ENCODE measurements at places on chromosomes 7 and 10. TPM values are rescaled to one million over a fixed set of nuclear protein-coding genes. Genes with fewer than 3 reads are reported as not detected.

Gene RAB11FIP2
- 39.4 TPM for total RNA-seq

DNA sequence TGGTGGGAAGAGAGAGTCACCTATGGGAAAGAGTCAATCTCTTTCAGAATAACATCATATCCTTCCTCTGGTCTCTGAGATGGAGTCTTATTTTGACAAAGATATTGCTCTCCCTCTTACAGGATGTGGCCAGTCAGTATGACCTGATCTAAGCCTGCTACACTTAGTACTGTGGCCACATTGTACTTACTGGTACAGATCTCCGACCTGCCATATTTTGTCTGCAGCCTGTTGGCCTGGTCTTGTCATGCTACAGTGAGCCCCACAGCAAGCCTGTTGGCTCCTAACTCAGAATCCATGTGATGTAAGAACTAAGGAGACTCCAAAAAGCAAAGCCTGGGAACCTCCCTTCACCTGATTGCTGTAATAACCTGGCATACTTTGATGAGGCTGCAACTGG lies 377.8 kb downstream of the SFMBT2 start:
- H3K27me3 ChIP-seq = no peaks in the 10 kb centered on the region
- H3K27ac ChIP-seq = no peak overlapping the region
- DNase-seq = no peak
- no peaks in the 10 kb centered on the region for H3K36me3 ChIP-seq

Gene HKDC1
- 0.06 TPM for total RNA-seq

DNA sequence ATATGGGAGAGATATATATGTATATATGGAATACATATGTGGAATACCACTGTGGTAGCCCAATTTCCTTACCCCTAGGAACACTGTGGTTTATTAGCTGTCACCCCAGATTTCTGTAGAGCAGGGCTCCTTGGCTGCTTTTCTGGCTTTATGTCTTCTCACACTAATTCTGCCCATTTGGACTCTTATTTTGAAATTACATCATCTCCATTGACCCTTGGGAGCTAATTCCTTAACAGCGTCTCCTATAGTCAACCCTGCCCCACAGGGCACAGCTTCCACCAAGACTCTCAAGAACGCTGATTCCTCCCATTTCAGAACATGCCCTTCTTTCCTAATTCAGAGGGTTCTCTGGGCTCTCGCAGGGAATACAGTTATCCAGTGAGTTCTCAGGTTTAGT lies 55.4 kb upstream of the TARP start:
- H3K36me3 ChIP-seq = no peaks in the 10 kb centered on the region
- H3K4me3 ChIP-seq = no peak overlapping the region
- H3K4me1 ChIP-seq = no peaks in the 10 kb centered on the region
- no peak for DNase-seq

- peak; percentile 94 for DNase-seq
- no peaks in the 10 kb centered on the region for H3K36me3 ChIP-seq
- H3K4me1 ChIP-seq = peaks cover 40% of the 10 kb centered on the region
- H3K27ac ChIP-seq = peak within 1 kb of the TSS; percentile 91
Measured at GRCh38 chr7:107044347-107045194, at the start of gene PRKAR2B. Gene PRKAR2B, plus strand, starts transcription at chr7:107044705. Its CDS starts 203 bp downstream, at chr7:107044908.

DNA sequence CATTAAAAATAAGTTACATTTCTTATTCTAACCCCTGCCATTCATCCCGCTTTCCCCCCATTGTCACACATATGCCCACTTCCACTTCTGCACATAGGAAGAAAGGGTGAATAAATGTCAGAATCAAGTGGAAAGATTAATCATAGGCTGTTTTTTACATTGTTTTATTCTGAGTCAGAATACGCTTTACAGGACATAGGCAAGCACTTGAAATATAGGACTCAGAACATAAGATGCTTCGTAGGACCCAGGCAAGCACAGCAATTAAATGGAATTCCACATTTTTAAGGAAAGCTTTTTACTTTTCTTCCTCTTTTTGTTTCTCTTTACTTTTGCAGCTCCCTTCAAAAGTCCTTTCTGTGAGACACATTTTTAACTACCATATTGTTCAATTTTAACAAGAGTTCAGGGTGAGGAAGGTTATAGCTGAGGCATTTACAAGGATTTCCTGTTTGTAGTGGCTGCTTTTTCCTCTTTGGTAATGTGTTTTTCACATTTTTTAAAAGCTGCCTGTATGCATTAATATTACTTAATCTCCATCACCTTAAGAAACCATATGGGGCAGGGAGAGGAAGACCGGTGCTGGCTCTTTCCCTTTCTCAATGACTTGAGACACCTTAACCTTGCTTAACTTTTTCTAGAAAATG lies 130.0 kb downstream of the TES start:
- no peak for DNase-seq
- no peaks in the 10 kb centered on the region for H3K27me3 ChIP-seq
- peak overlapping the region; percentile 58 for H3K27ac ChIP-seq
- H3K36me3 ChIP-seq = no peaks in the 10 kb centered on the region

Gene NRP1
- 55.0 TPM for total RNA-seq

GRCh38 chr10:127526161-127526560 lies 22.9 kb upstream of the NPS start:
- H3K4me3 ChIP-seq = no peak overlapping the region
- H3K27ac ChIP-seq = no peak overlapping the region
- H3K36me3 ChIP-seq = no peaks in the 10 kb centered on the region
- H3K27me3 ChIP-seq = no peaks in the 10 kb centered on the region

DNA sequence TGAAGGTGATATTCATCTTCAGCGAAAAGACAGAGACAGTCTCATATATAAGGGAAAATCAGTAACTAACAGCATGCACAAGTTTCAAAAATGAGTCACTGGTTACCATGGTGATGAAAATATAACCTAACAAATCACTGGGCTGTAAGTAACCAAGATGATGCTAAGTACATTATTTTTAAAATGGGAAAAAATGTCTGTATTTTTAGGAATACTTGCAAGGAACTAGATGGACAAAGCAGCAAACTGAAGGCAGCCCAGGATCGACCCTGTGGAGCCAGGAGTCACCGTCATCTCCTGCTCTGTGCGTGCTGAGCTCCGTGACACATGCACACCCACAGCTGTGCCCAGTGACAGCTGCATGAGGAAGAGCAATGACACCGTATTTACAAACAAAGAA lies 137.3 kb downstream of the ELMO1 start:
- no peak overlapping the region for H3K27ac ChIP-seq
- peaks cover 9% of the 10 kb centered on the region for H3K4me1 ChIP-seq
- no peaks in the 10 kb centered on the region for H3K27me3 ChIP-seq
- H3K4me3 ChIP-seq = no peak overlapping the region
- H3K36me3 ChIP-seq = peaks cover 11% of the 10 kb centered on the region
- no peak for DNase-seq

DNA sequence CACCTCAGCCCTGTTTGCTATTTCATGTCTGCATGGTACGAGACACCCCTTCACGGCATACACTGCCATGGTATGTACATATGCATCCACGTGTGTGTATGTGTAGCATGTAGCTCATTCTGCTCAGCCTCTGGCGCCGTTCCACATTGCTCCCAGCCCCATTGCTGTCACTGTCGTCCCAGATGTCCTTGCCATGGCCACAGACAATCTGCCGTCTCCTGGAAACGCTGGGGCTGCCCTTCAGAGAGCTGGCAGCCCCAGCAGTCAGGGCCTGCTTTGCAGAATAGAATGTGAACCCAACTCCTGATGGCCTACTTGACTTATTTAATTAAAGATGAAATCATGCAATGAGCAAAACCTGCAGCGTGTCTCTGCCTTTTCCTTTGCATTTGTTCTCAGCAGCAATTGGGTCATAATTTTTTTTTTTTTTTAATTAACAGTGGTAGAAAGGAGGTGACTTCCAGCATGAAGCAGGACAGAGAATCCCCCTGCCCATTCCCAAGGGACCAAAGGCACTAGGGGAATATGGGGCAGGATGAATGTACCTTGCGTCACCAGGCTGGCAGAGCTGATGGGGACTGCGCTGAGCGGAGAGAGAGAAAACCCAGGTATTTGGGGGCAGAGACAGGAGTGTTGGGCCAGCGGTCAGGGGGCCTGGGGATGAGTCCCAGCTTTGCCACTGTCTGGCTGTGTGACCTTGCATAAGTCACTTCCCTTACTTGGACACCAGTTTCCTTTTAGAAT lies 49.2 kb downstream of the CHST3 start:
- H3K4me1 ChIP-seq = peaks cover 74% of the 10 kb centered on the region
- no peak for DNase-seq
- no peak overlapping the region for H3K4me3 ChIP-seq
- H3K36me3 ChIP-seq = no peaks in the 10 kb centered on the region

DNA sequence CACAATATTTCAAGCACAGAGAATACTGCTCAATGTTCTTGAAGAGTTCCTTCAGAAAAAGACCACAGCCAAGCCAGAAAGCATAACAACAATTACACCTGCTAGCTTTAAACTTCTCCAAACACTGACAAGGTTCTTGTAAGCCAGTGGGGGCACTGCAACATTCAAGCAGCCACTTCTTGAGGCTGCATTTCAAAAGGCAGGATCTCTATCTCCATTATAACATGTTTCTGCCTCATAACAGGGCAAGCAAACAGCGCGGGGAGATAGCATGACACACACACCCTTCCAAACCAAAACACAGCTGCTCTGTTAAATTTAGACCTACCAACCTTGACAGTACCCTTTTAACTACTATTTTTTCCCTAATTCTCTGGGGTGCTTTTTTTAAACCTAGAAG lies 30.8 kb downstream of the CHCHD3 start:
- no peak for DNase-seq
- no peaks in the 10 kb centered on the region for H3K27me3 ChIP-seq
- H3K27ac ChIP-seq = no peak overlapping the region
- H3K4me3 ChIP-seq = no peak overlapping the region
- no peaks in the 10 kb centered on the region for H3K36me3 ChIP-seq

DNA sequence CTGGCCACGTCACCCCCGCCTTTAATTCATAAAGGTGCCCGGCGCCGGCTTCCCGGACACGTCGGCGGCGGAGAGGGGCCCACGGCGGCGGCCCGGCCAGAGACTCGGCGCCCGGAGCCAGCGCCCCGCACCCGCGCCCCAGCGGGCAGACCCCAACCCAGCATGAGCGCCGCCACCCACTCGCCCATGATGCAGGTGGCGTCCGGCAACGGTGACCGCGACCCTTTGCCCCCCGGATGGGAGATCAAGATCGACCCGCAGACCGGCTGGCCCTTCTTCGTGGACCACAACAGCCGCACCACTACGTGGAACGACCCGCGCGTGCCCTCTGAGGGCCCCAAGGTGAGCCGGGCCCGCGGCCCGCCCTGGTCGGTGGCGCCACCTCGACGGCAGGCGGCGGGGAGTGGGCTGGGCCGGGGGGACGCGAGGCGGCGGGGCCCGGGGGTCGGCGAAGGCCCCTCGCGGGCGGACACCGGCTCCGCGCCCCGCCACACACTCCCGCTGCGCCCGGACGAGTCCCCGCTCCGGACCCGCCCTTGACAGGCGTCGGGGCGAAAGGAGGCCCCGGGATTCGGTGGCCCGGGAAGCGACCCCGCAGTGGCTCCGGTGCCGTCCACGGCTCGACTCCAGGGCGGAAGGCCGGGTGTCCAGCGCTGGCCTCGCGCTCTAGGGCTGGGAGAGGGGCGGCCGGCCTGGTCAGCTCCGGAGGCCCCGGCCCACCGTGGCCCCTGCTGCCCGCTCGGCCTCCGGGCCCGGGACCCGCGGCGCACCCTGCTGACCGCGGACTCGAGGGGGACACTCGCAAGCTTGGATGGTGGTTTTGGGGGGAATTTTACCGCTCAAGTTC lies 557 bp downstream of the BAG3 start:
- H3K27me3 ChIP-seq = no peaks in the 10 kb centered on the region
- H3K36me3 ChIP-seq = no peaks in the 10 kb centered on the region
- peaks cover 41% of the 10 kb centered on the region for H3K4me1 ChIP-seq
- H3K27ac ChIP-seq = peak overlapping the region; percentile 100
- peak overlapping the region; percentile 96 for H3K4me3 ChIP-seq
- no peak for DNase-seq

Gene MALRD1
- total RNA-seq = 0.52 TPM

Gene CTAGE4
- not detected for total RNA-seq

DNA sequence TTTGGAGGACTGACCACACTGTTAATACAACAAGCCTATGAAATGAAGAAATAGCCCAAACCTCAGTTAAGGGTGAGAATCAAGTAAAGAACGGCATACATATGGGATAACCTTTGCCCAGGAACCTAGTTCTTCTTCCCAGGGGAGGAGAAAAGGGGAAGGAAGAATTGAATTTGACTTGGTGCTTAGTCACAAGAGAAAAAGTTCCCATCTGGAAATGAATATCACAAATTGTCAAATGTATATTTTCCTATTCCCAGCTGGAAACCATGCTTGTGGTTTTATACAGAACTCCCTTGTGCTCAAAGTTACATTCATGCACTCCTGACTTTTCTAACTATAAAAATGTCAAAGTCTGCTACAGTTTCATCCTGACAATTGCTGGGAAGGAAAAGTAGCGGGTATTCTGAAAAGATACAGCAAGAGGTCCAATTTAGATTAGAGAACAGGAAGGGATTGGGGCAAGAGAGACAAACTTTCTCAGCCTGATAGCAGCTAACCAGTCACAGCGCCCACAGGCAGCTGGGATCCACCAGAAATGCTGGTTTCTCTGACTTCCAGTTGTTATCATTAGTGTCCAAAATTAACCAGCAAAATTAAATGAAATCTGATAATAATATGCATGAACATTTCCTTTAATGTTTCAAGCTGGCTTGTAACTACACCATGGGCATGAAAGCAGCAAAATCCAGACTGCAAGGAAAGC lies 18.6 kb upstream of the GSAP start:
- no peak overlapping the region for H3K27ac ChIP-seq
- no peak for DNase-seq
- H3K27me3 ChIP-seq = no peaks in the 10 kb centered on the region
- H3K4me1 ChIP-seq = no peaks in the 10 kb centered on the region

Gene OPALIN
- total RNA-seq = not detected

DNA sequence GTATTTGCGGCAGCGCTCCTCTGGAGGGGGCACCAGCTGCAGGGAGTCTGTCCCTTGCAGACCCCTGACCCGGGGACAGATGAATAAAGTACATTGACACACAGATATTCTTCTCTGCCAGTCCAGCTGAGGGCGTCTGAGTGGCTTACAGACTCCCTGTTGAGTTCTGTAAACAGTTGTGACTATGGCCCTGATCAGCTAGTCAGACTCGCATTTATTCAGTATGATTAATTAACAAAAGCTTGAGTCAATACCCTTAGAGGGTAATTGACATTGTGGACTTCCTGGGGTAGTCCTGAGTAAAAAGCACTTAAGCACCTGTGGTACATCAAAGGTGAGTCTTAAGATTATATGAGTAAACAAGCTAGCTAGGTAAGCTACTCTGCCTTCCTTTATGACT lies 21.0 kb downstream of the ANKRD30A start:
- H3K27ac ChIP-seq = no peak overlapping the region
- H3K36me3 ChIP-seq = no peaks in the 10 kb centered on the region
- DNase-seq = no peak
- no peaks in the 10 kb centered on the region for H3K27me3 ChIP-seq
- no peaks in the 10 kb centered on the region for H3K4me1 ChIP-seq

- H3K27me3 ChIP-seq = no peaks in the 10 kb centered on the region
- peaks cover 5% of the 10 kb centered on the region for H3K4me1 ChIP-seq
- H3K4me3 ChIP-seq = no peak overlapping the region
- H3K27ac ChIP-seq = no peak overlapping the region
Measured at GRCh38 chr7:69859342-69859741, 261.1 kb downstream of the AUTS2 start.
